NCI-H510A treated with DMSO at 0.1 percent for 48 hours (cell line): ENCODE measurements at places on chromosomes 1 and 21.

DNA sequence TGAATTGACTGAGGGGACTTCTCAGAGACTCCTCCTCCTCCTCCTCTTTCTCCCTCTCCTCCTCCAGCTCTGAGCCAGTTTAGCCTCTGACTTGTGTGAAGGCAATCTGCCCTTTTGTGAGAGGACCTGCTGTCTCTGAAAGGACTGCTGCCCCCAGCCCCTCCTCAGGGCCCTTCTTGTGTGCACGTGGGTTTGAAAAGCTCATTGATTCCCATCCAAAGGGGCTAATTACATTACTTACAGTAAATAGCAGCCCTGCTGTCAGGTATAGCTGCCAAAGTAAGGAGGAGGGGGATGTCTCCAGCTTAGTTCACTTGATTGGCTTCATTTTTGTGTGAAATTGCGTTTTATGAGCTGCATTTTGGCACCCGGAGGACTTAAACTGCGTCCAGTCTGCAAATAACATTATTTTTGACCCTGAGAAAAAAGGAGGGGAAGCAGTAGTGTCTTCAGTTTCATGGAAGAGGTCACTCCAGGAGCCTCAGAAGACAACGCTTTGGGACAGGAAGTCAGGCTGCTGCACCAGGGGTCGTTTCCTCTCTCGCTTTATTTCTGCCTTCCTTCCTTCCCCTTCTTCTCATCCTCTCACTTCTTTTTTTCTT, 1.8 kb upstream of the LHX9 start:
- no peak for DNase-seq

GRCh38 chr1:186683652-186684410, 3.6 kb upstream of the PTGS2 start:
- DNase-seq: no peak

DNA sequence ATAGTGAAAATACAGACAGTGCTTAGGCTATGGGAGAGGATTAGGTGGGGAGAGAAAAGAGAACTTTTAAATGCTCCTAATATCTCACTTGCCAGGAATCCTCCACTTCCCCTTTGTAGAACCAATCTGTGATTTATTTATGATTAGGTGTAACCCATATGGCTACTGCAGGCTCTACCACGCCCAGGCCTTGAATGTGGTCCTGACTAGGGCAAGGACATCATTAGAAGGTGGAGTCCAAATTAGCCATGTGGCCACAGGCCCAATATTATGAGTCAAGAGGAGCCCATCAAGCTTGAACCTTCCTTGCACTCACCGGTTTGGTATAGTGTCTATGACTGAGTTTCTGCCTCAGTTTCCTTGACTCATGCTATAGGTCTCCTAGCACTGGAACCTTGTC, 141.4 kb downstream of the HMGB4 start:
- DNase-seq: no peak

DNA sequence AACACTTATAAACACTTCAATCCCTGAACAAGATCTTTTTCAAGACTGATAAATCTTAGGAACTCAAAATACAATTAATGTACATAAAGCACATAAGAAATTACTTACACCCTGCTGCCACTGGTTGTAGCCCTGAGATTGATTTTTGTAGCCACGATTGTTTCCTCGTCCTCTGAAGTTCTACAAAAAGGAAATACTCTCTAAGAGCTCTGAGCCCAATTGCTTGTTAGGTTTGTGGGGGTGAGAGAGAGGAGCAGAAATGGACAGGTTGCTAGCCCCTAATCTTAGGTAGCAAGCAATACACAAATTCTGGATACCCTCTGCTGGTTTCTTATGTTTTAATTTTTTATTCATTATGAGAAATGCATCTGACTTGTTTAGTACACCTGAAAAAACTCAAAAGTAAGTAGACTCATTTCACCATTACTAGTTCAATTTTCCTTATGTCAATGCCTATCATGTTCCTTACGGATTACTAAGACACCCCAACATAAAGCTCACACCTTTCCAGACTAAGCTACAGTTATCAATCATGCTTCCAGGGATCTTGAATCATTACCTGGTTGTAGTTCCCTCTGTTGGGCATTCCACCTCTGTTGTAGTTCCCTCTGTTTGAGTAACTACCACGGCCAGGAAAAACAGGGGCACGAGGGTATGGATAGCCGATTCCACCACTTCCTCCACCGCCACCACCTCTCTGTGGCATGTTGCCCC, 9.3 kb downstream of the HNRNPU start:
- no peak for DNase-seq

- no peak for DNase-seq
Measured at GRCh38 chr1:224521904-224522734, 87.5 kb upstream of the WDR26 start.
